Activated T-cell treated with anti-CD3 and anti-CD28 coated beads, Interleukin-2, amount 50 U/mL, for 72 hours (primary cell): ENCODE measurements at places on chromosomes 13 and 19. TPM values are rescaled to one million over a fixed set of nuclear protein-coding genes. Genes with fewer than 3 reads are reported as not detected.

Gene PLK5
- not detected for total RNA-seq

Gene FCGBP
- 7.2 TPM for total RNA-seq

Gene IGFLR1
- total RNA-seq, result 274 TPM

Gene NECTIN2
- 3.3 TPM for total RNA-seq

Gene YJEFN3
- 18.2 TPM for total RNA-seq

Gene CEACAM19
- 4.3 TPM for total RNA-seq
